GDM1 (cell line): ENCODE measurements at places on chromosomes 3 and 15.

DNA sequence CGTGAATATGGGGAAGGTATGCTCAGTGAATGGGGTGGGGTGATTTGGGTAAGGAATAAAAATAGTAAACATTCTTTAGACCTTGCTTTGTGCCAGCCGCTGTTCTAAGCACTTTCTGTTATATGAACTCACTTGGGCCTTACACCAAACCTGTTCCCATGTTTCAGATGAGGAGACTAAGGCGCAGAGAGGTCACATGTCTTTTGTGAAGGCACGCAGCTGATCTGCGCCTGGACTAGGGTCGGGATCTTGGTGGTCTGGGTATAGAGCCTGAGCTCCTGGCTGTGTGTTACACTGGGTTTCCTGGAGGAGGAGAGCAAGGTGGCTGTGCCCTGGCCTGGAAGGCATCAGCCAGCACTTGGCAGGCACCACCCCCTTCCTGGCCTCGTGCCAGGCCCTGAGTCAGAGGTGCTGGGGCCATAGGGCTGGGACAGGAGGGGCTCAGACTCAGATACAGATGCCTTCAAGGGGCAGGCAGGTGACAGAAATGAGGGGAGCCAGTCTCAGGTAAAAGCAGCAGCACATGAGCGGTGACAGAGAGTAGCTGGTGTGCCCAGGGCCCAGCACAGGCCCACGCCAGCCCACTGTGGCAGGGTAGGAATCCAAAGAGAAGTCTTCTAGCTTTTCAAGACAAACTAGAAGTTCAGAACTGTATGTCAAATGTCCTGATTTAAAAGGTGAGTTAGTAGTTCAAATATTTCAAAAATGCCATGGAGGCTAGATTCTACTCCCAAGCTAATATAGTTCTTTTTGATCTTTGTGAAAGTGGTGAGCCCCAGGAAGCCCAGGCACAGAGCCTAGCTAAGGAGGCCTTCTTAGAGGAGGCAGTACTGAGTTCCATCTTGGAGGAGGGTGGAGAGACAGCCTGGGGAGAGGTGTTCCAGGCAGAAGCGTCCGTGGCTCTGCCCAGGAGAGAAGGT is 83.1 kb downstream of the DNAJB8 start:
- DNase-seq: peak; percentile 37

DNA sequence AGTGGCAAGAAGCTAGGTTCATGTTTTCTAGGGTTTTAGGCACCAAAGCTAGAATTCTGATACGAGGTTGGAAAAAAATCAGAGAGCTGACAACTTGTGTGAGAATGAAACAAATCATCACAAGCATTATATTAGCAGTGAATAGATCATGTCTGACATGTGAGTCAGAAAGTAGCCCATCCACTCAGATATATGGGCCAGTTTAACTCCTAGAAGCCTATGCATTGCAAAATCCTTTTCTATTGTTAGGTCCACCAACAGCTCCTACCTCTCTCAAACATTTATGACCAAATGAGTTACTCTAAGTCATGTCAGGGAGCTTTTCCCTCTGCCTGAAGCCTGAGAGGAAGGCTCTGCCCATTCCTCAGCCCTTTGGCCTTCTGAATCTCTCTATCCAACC is 44.0 kb downstream of the KBTBD12 start:
- DNase-seq: no peak

- no peak for DNase-seq
Observed at GRCh38 chr3:13041113-13041776, 32.0 kb downstream of the IQSEC1 start.

GRCh38 chr3:94967196-94967595 is 904.3 kb downstream of the NSUN3 start:
- no peak for DNase-seq

- DNase-seq: no peak
Observed at GRCh38 chr15:68204776-68205557, at the start of gene CALML4. TSS of gene CALML4 (minus strand) at chr15:68205332. CDS start at chr15:68205247, 85 bp downstream.

- DNase-seq: no peak
Observed at GRCh38 chr15:61831505-61831921, 228.7 kb downstream of the VPS13C start.

GRCh38 chr3:152843955-152844354 is 9.0 kb downstream of the P2RY1 start:
- DNase-seq: no peak

DNA sequence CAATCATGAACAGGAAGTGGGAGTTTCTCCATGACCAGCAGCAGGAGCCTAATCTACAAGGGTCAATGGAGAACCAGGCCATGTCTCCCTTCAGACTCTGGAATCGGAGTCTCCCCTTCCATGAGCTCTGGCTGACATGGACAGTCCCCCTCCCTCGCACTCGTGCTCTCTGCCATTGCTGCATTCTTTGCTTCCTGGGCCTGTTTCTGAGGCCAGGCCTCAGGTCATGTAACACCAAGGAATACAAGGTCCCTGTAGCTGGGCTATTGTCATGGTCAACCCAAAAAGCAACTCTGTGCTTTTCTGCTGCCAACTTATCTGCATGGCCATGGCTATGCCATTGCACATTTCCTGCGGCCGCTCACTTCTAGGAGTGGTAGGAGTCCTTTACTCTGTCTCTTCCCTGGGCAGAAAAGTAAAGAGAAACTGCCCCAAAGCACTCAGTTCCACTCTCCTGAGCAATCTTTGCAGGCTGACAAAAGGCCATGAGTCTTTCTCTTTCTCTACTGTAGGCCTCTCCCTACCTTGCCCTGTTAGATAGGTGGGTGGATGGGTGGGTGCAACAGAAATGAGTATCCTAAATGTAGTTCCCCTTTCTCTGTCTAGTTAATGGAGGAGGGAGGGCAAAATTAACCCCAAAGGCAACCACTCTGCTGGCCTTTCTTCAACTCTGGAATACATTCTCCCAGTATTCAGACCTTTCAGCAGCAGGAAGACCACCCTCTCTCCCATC is 40.8 kb upstream of the PROK2 start:
- no peak for DNase-seq

DNA sequence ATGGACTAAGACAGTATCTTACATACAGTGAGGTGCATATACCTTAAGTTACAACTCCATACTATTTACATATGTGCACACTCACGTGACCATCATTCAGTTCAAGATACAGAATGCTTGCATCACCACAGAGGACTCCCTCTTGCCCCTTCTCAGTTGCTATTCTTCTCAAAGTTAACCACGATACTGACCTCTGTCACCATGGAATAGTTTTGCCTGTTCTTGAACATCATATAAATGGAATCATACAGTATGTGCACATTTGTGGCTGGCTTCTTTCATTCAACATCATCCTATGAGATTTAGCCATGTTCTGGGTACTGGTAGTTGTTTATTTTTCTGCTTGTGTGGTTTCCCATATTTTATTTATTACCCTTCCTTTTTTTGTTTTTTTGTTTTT is 10.4 kb upstream of the ZSCAN2 start:
- DNase-seq: no peak

GRCh38 chr3:194875581-194876402 is 190.1 kb downstream of the FAM43A start:
- DNase-seq: no peak

DNA sequence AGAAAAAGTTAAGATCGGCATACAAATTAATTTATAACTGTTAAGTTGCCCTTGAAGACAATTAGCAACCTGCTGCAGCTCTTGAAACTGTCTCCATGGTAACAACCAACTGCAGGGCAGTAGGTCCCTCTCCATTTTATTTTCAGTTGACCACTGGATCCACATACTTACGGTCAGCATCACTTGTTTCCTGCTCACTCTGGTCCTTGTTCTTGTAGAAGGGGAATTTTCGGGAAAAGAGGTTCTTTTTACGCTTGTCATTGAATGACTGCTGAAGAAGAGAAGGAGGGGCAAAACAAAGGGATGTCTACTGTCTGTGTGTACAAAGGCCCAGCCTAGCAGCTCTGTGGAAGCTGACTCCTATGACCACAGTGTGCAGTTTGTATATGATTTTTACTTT is 46.8 kb upstream of the MELTF start:
- DNase-seq: no peak

GRCh38 chr3:102979682-102980354 is 545.0 kb downstream of the ZPLD1 start:
- no peak for DNase-seq

DNA sequence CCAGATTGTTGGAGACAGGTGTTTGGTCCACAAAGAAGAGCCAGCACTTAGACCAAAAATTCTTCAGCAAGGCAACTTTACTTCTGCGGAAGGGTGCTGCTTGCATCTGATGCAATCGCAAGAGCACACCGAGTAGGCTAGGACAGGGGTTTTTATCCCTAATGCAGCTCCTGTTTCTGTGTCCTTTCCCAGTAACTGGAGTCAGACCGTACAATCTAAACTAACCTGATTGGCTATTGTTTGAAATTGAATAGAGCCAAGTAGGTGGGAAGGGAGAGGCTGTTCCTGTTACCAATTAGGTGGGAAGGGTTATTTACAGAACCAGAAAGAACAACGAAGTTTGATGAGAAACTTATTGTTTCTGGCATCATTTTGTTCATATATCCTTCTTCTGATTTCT is 77.6 kb downstream of the CHCHD4 start:
- no peak for DNase-seq

DNA sequence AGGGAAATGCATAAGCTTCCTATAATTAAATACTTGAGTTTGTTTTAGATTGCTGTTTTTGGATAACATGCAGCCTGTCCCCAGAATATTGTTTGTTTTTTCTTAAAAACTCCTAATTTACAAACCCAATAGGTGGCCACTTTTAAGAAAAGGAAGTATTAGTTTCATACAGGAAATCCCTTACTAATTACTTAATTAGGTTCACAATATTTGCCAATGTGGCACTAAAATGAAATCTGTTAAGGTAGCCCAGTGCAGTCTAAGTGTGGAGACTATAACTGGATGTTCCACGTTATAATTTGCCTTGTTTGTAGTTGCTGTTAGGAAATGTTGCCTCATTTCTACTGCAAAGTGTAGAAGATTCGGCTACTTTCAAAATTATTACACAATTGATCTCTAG is 195.8 kb downstream of the BBX start:
- DNase-seq: no peak

DNA sequence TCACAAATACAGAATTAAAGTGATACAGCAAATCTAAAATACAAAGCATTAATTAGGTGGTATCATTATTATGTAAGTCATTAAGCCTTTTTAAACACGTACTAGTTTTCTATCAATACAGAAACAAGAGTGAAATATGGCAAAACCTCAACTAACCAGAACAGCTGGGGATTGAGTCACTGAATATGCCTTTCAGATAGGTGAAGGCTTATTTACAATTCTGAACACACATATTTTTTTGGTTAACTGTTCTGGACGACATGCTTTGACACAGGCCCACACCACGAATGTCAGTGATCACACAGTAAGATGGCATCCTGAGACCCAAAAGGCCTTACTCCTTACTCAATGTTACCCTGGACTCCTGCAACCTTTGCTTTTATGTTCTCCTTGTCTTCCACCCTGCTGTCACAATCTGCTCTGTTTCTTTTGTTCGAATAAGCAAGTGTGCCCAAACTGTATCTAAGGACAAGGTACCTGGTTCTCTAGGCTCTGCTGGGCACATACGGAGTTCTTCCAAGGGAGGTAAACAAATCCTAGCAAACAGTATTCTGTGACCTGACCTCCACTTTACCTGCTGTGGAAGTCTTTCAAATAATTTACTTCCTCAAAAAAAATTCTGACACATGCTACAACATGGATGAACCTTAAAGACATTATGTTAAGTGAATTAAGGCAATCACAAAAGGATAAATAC is 7.0 kb downstream of the SFMBT1 start:
- DNase-seq: no peak

- DNase-seq: no peak
Observed at GRCh38 chr3:177426106-177426877, 229.0 kb upstream of the TBL1XR1 start.

DNA sequence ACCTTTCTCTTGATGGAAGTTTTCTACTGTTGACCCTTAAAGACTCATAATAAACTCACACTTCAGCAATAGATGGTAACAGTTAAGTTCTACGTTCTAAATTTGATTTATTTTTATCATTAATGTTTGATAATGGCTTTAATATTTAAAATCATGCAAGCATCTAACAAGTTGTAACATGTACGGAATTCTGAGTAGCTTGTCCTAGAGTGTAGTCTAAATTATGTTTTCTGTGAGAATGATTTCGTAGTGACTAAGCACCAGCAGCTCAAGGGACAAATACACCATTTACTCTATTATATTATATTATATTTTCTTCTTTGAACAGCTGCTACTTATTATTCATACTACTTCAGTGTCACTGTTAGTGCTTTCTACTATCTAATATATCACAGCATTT is 345.6 kb downstream of the NLGN1 start:
- DNase-seq: no peak

DNA sequence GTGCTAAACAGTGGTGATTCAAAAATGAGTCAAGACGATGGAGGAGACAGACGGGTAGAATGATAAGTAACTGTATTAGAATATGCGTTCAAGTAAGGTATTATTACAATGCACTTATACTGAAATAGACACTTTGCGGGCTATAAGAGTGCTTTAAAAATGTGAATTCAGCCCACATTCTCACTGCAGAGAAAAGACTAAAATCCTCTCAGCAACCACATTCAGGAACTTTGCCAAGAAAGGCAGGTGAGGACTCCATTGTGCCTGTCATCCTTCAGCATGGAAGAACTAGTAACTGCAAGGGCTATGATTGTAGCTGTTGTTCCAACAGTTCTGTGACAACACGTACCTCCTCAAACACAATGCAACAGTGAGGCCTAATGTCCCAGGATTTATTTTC is 272.0 kb downstream of the RORA start:
- no peak for DNase-seq

GRCh38 chr3:160245261-160245800 is 20.1 kb downstream of the C3orf80 start:
- DNase-seq: no peak

DNA sequence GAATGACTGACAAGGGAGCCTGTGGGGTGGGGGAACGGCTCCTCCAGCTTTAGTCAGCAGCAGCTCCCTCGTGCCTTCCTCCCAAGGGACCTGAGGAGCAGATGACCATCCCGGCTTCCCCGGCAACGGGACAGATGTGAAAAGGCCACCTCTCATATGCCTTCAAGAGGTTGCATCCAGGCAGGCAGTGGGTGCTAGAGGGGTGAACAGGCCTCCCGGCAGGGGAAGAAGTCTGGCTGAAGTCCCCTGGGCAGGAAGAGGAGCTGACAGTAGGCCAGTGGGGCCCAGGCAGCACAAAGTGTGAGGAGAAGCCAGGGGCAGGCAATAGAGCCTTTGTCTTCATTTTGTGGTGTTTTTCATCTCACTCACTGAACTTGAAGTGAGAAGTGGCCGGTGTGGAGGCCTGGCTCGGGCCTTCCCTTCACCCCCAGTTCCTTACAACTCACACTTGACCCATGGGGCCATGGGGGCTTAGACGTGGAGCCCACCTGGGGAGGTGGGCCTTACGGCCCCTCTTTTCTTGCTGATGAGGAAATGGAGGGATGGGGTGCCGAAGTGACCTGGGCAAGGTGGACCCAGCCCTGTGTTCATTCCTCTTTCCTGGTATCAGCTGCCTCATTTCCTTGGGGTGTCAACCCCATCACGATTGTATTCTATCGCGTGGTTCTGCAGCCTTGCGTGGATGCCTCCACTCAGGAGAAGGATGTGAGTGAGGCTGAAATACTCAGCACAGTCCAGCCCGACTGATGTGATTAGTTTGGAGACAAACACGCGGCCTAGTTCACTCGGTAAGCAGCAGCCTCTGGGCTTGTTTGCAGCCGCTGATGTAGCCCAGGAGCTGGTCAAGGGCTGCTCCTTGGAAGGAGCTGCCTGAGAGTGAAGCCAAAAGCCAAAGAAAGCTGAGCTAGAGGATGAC is 115.5 kb upstream of the ALDH1A3 start:
- no peak for DNase-seq

GRCh38 chr15:95567686-95568085 is 762.8 kb upstream of the NR2F2 start:
- DNase-seq: no peak
